ENCODE measurements at places on chromosomes 12 and 14. TPM values are rescaled to one million over a fixed set of nuclear protein-coding genes. Genes with fewer than 3 reads are reported as not detected.

The KLHL33 gene
- 0.09 TPM for total RNA-seq

- H3K27me3 ChIP-seq, result no peaks in the 10 kb centered on the region
- peaks cover 7% of the 10 kb centered on the region for H3K4me1 ChIP-seq
- peaks cover 40% of the 10 kb centered on the region for H3K36me3 ChIP-seq
- H3K27ac ChIP-seq, result no peak overlapping the region
Measured at GRCh38 chr14:22900081-22900799, 17.2 kb downstream of the REM2 start.

DNA sequence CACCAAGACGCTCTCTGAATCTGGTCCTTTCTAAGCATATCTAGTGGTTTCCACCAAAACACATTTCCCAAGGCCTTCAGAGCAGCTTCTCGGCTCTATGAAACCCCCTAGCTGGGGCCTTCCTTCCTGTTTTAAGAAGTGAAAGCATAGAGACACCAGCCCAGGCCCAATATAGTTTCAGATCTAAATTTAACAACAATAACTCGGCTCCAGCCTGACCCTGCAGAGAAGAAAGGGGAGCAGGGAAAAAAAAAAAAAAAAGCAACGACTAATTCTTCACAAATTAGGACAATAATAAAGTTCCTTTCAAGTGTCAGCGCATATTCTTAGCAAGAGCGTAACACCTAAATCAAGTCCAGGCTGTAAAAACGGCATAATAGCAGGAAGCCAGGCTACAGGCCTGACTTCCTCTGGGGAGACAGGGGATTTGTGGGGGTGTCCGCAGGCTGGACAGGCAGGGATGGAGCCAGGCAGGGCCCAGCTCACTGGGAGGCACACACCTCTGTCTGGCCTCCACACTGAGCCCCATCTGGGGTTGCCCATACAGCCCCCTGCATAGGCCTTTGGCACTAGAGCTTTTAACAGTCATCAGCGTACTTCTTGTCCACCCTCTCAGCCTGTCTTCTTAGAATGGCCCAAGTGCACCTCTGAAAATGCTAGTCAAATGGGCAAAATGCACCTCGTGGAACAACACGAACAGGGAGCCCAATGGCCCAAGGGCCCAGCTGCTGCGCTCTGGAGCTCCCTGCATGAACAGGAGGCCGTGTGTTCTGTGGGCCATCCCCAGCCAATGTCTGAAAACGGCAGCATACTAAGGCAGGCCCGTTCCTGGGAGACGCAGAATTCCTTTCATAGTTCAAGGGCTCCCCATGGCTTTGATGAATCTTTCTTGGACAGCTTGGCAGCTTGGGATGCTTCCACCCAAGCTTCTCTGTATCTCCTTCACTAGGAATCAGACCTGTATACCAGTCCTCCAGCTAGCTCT lies 772.9 kb downstream of the MED13L start:
- DNase-seq, result no peak
- H3K36me3 ChIP-seq, result no peaks in the 10 kb centered on the region
- no peaks in the 10 kb centered on the region for H3K4me1 ChIP-seq
- H3K4me3 ChIP-seq, result no peak overlapping the region
- no peak overlapping the region for H3K27ac ChIP-seq
- H3K27me3 ChIP-seq, result no peaks in the 10 kb centered on the region

DNA sequence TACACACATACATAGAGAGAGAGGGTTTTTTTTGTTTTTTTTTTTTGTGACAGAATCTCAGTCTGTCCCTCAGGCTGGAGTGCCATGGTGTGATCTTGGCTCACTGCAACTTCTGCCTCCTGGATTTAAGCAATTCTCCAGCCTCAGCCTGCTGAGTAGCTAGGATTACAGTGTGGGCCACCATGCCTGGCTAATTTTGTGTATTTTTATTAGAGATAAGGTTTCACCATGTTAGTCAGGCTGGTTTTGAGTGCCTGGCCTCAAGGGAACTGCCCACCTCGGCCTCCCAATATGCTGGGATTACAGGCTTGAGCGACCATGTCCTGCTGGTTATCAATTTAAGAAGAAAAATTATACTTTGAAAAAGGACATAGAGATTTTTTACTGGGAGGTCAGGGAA lies 710.6 kb downstream of the SLC6A15 start:
- no peak for DNase-seq
- H3K27ac ChIP-seq, result no peak overlapping the region
- H3K36me3 ChIP-seq, result no peaks in the 10 kb centered on the region
- no peak overlapping the region for H3K4me3 ChIP-seq
- H3K27me3 ChIP-seq, result no peaks in the 10 kb centered on the region

GRCh38 chr12:57229046-57229633 lies 371 bp upstream of the SHMT2 start:
- peak overlapping the region; percentile 62 for H3K27ac ChIP-seq
- peaks cover 21% of the 10 kb centered on the region for H3K36me3 ChIP-seq
- H3K4me1 ChIP-seq, result peaks cover 40% of the 10 kb centered on the region

- DNase-seq, result no peak
- H3K4me3 ChIP-seq, result no peak overlapping the region
- H3K27ac ChIP-seq, result no peak overlapping the region
- no peaks in the 10 kb centered on the region for H3K4me1 ChIP-seq
- H3K27me3 ChIP-seq, result no peaks in the 10 kb centered on the region
- H3K36me3 ChIP-seq, result no peaks in the 10 kb centered on the region
Measured at GRCh38 chr12:110088936-110089335, 35.2 kb upstream of the IFT81 start.

DNA sequence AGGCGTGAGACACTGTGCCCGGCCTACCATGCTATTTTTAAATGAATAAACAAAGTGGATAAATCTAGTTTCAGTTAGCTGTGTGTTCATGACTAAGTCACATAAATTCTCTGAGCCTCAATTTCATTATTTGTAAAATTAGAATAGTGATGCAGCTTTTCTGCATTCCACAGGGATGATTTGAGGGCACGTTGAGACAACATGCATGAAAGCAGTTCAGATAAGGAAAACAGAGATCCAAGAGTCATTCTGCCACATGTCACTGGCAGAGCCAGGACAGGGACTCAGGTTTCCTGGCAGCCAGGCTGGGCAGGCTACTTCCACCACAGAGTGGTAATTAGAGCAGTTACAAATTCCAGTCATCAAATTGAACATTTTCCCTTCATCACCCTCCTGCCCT lies 2.9 kb upstream of the PPP4R4 start:
- no peaks in the 10 kb centered on the region for H3K27me3 ChIP-seq
- H3K36me3 ChIP-seq, result no peaks in the 10 kb centered on the region
- H3K4me3 ChIP-seq, result no peak overlapping the region
- no peak for DNase-seq
- peaks cover 10% of the 10 kb centered on the region for H3K4me1 ChIP-seq

Data from CD8-positive, alpha-beta memory T cell (primary cell).